ENCODE measurements at places on chromosomes 12 and 14.

DNA sequence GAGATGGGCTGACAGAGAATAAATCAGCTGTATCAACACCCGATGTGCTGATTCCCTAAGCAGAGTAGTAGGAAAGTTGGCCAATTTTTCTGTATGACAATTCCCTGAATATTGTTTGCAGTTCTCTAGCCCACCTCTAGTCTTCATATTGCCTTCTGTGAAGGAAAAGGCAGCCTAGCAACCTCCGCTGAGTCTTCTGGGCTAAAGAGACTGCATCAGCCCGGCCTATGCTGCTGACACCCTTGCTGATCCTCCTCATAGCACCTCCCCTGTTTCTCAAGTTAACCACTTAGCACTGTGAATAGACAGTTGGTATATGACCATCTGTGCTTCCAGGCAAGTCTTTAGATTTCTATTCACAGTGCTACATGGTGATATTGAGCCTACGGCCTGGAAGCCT, 161.1 kb upstream of the EGLN3 start:
- DNase-seq: no peak

GRCh38 chr12:91072931-91073330, 15.1 kb upstream of the KERA start:
- no peak for DNase-seq

- DNase-seq: no peak
These were observed 181.9 kb downstream of the PAH start for GRCh38 chr12:102735104-102735503.

DNA sequence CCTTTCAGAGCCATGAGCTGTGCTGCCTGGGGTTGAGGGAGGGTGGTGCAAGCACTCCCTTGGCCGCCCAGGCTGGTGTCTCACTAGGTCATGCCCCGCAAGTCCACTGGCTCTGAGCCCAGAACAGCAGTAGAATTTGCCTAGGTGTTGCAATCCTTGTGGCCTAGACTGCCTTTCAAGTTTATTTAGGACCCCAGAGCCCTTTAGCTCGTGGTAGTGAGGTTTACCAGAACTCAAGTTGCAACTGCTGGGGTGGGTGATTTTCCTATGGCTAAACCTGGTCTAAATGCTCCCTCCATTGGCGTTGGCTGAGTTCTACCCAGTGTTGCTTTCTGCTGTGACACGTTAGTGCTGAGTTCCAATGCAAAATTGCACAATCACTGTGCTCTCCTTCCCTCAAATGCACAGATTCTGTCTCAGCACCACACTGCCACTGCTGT, 287.2 kb downstream of the BCAT1 start:
- DNase-seq: no peak

- no peak for DNase-seq
These were observed at the start of gene IGF1 for GRCh38 chr12:102480406-102480805. Gene IGF1 (minus strand): TSS chr12:102480563. CDS start chr12:102480381, 182 bp downstream.

GRCh38 chr12:6582196-6582595, 14.1 kb upstream of the NOP2 start:
- no peak for DNase-seq
